ENCODE measurements at places on chromosomes 13 and 19.

- DNase-seq, result peak; percentile 56
Measured at GRCh38 chr19:55441692-55442321, 1.3 kb downstream of the SHISA7 start.

DNA sequence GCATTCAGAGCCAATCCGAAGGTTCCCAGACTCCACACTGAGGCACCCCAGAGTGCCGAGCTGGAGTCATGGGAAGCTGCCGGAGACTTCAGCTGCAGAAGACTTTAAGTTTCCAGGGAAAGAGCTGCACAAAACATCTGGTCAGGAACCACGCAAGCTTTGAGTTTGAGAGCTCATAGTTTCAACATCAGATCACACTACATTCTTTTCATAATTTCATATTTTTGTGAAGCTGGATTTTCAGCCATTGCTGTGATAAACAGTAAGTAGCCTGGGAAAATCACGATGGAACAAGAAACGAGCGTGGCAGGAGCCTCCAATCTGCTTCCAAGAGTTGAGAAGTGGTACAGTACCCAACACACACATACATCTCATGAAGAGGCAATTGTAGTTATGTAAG is 25.5 kb upstream of the ATP12A start:
- DNase-seq, result no peak

DNA sequence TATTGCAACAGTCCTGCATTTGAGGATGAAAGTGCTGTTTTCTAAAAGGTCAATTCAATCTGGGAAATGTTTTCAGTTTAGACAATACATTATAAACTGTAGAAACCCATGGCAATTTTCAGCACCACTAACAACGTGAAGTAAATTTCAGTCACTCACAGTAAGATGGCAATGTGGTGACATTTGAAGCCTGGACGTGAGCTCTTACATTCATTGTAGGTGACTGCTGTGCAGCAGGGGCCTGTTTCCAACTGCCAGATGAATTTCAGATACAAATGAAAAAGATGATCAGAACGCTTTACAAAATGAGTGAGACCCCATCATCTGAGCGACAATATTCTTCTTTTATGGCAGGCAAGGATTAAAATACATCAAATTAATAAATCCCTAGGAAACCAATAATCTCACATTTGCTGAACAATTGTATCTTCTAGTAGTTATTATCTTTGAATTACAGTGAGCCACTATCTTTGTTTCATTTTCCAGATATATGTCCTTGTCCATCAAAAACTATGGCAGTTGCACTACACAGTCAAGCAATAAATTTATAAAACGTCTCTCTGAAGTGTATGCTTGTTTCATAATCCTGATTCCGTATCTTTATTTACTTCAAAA is 1816.8 kb downstream of the OLFM4 start:
- peak; percentile 33 for DNase-seq

DNA sequence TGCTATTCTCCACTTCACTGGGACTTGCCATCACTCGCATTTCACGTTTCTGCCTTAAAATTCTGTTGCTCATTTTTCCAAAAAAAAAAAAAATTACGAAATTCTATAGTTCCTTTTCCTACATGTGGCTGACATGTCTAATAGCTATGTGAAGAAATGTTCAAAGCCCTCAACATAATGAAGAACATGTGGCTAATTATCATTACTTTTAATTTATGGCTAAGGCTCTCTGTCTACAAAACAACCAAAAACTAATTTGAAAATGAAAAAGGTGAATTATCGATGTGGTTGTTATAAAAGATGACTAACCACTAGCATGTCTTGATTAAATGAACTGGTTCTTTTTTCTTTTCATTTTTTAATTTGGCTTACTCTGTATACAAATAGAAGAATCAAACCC is 940.0 kb downstream of the EFNB2 start:
- DNase-seq, result no peak

DNA sequence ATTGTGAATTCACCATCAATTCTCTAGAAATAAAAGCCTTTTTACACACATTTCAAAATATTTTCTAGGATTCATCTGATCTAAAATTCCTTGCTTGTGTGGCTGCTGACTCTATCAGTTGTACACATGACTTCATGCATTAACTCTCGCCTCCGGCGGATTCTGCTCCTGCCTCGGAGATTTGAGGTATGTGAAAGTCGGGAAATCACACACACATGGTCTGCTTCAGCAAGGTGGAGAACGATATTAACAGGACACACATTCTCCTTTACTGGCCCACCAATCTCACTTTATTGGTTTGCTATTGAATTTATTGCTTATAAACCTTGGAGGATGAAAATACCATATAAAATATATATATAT is 855.7 kb downstream of the SLITRK5 start:
- no peak for DNase-seq

DNA sequence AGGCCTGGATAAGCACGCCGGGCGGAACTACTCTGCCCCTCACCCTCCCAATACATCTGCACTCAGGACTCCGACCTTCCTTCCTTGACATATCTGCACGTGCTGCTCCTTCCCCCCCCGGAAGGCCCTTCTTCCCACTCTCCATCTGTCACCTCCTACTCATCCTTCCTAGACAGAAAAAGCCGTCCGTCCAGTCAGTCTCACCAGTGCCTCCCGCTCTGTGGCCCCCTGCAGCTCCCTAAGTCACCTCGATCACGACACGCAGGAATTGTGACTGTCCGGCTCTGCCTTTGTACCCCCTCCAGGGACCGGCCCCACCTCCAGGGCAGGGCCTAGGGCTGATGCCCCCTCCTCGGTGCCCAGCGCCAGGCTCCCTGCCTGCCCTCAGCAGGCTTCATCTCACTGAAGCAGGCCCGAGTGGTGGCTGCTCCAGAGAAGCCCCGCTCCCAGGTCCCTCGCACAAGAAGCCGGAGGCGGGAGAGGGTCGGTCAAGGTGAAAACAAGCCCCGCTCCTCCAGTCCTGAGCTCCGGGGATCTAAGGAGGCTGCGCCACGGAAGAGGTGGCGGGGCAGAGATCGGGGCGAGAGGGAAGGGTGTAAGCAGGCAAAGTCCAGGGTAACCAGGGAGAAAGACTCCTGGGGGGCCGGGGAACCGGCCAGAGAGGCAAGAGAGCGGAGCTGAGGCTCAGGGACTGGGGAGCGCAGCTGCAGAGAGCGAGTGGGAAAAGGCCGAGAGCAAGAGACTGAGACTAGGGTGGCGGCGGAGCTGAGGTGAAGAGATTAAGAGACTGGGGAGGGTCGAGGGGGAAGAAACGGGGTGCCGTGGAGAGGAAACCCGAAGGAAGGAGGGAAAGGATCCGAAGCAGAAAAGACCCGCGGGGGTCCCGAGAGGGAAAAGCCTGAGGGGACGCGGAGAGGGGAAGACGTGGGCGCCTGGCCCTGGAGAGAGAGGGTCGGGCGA is 1.1 kb downstream of the PPP6R1 start:
- DNase-seq, result peak; percentile 16

DNA sequence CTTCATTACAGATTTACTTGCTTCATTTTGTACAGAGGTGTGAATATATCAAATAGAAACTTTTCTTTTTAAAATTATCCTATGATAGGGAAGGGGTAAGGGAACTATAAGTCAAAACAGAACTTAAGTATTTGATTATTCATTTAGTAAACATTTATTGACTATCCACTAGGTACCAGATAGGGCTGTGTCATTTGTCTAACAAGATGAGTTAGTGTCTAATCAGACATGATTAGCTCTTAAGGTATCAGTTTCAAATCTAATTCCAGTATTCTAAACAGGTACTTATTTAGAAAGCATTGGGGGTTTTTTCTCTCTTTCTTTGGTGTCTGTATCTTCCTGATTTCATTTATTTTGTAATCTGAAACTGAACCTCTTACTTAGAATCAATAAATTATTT is 32.2 kb downstream of the CDADC1 start:
- DNase-seq, result no peak

- no peak for DNase-seq
Measured at GRCh38 chr13:75660694-75661093, 24.6 kb downstream of the LMO7 start.

GRCh38 chr13:94313926-94314325 is 165.6 kb downstream of the DCT start:
- no peak for DNase-seq

- no peak for DNase-seq
Measured at GRCh38 chr13:63107179-63107943, 1691.7 kb upstream of the PCDH20 start.

DNA sequence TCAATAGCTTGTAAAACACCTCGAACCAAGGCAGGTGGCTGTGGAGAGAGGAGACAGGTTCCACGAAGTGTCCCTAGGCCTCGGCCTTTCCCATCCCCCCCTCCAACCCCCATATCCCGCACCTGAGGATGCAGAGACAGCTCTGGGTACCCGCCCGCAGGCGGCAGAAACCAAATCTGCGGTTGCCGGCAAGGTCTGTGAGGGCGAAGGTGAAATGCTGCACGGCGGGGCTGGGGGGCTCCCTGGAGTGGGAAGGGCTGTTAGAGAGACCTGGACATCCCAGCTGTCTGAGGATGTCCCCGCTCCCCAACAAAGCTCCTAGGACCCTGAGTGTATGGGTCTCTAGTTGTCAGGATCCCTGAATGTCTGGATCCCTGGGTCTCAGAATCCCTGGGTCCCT is 2.8 kb downstream of the DENND1C start:
- DNase-seq, result no peak

- DNase-seq, result no peak
Measured at GRCh38 chr13:48315969-48316650, 12.6 kb downstream of the RB1 start.

DNA sequence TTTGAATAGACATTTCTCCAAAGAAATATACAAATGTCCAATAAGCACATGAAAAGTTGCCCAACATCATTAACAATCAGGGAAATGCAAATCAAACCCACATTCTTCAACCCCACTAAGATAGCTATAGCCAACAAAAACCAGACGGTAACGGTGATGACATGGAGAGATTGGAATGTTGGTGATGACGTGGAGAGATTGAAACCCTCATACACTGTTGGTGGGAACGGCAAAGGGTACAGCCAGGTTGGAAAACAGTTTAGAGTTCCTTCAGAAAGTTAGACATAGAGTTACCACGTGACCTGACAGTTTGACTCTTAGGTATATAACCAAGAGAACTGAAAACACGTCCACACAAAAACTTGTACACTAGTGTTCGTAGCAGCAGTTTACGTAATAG is 48.1 kb downstream of the TNFRSF19 start:
- DNase-seq, result no peak

GRCh38 chr13:107069108-107069776 is 501.3 kb upstream of the ARGLU1 start:
- no peak for DNase-seq

- DNase-seq, result no peak
Measured at GRCh38 chr19:1744822-1745563, 8.3 kb upstream of the ONECUT3 start.

DNA sequence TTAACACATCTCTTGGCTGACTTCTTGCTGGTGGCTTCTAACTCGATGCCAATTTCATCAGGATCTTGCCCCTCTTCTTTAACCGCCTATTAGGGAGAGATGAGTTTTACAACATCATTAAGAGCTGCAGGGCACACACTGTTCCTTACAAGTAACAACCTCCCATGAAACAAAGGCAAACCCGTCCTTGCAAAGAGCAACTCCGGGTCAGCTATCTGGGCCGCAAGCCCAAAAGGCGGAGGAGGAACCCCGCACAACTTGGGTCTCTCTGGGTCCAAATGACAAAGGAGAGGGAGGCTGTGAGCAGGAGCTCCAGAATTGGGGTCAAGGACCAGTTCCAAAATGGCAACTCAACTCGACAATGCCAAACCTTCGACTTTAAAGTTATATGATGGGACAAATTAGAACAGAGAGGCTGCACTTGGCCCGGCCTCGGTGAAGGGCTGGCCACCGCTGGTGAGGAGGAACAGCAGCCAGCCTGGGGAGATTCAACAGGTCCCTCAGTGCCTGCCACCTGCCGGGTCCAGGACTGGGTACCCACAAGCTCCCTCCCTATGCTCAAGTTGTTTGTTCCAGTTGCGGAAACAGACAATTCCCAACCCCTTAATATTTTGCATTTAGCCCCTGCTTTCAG is 1.1 kb downstream of the SAFB2 start:
- DNase-seq, result no peak

GRCh38 chr13:23806874-23807526 is 82.2 kb downstream of the MIPEP start:
- no peak for DNase-seq

DNA sequence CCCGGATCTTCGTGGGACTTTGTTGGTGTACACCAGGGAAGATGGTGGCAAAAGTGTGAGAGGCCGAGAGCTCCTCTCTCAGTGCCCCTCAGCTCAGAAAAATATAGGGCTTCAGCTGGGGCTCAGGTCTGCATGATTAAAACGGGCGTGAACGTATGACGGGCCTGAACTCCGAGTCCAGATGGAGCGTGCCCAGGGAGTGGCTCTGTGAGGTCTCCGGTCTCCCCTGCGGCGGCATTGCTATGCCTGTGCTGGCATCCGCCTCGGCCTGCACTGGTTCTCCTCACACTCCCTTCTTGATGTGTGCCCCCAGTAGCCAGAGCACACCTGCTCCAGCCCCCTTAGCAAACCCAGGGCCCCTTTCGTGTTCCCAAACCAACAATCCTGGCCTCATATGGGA is 82.0 kb downstream of the TEX29 start:
- DNase-seq, result no peak

GRCh38 chr13:46605076-46605824 is 52.3 kb downstream of the LRCH1 start:
- DNase-seq, result no peak

- no peak for DNase-seq
Measured at GRCh38 chr19:17468302-17469091, 1.8 kb upstream of the SLC27A1 start.

- peak; percentile 54 for DNase-seq
Measured at GRCh38 chr19:4454747-4455718, 2.6 kb downstream of the UBXN6 start.

GRCh38 chr13:104577071-104577815 is 1511.0 kb upstream of the SLC10A2 start:
- no peak for DNase-seq

- DNase-seq, result no peak
Measured at GRCh38 chr13:112207129-112207528, 140.2 kb downstream of the SOX1 start.

DNA sequence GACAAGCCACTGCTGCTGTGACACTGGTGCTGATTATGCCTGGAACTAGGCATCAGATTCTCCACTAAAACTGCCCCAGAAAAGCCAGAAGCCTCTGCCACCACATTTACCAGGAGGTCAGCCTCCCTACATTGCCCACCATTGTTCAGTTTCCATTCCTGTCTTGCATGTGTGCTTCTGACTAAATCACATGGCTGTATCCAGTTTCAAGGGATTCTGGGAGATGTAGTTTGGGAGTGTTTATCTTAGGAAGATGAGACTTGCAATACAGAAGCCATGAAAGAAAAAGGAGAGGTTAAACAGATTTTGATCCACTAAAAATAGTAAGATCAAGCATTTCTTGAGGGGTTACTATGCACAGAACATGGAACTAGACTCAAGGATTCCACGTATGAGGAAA is 40.7 kb upstream of the SERPINE3 start:
- peak; percentile 38 for DNase-seq

- no peak for DNase-seq
Measured at GRCh38 chr19:46610851-46611770, 10.0 kb downstream of the CALM3 start.

DNA sequence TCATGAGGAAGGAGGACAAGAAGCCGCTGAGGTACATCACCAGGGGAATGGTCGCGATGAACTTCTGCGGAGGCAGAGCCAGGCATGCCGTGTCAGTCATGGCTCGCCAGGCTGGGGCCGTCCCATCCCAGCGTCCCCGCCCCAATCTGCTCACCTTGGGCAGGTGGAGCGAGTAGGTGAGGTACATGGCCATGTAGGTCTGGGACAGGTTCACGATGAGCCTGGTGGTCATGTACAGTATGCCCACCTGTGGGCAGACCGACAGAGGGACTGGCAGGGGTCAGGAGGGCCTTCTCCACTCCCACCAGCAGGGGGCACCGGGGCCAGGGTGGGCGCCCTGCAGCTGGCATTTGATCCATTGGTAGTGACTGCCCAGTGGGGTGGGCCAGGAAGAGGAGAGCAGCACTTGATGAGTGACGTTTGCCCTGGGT is 8.3 kb downstream of the TEKTIP1 start:
- no peak for DNase-seq

Measured in NCI-H2171 treated with DMSO at 0.1 percent for 48 hours (cell line).